Thyroid gland (tissue), 4 donors: ENCODE measurements at places on chromosomes 5 and 9.

- no peaks in the 10 kb centered on the region for H3K27me3 ChIP-seq
- H3K36me3 ChIP-seq: no peaks in the 10 kb centered on the region
- no peak for DNase-seq
- H3K27ac ChIP-seq: no peak overlapping the region
- no peak overlapping the region for H3K4me3 ChIP-seq
- no peaks in the 10 kb centered on the region for H3K4me1 ChIP-seq
Measured at GRCh38 chr9:34317436-34317835, 11.6 kb downstream of the KIF24 start.

- no peak for DNase-seq
- no peaks in the 10 kb centered on the region for H3K4me1 ChIP-seq
- no peak overlapping the region for H3K27ac ChIP-seq
- no peaks in the 10 kb centered on the region for H3K27me3 ChIP-seq
- H3K36me3 ChIP-seq: no peaks in the 10 kb centered on the region
Measured at GRCh38 chr5:91024206-91024605, 358.9 kb downstream of the ARRDC3 start.

DNA sequence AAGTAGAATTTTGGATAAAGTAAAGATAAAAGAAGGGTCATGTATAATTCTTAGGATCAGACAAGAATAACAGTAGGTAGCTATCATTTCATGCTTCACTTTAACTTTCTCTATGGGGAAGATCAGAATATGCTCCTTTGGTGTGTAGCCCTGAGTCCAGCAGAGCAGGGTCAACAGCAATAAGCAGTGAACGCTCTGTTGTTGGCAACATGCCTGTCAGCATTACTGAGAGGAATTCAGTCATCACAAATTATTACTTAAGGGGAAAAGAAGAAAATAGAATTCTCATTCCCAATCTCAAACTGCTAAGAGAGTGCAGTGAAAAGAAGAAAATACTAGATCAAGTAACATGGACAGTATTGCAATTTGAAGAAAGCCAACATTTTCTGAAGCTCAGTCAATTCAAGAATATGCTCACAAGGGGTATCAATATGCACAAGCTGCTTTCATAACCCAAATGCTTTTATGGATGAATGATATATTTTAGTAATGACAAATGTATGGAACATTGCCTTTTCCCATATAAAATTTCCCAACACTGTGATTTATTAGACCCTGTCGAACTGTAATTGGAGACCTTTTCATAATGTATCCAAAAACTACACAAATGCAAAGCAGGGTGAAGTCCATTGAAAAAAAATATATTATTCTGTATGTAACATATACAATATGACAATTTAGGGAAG is 1359.4 kb downstream of the EFNA5 start:
- no peaks in the 10 kb centered on the region for H3K27me3 ChIP-seq
- no peak overlapping the region for H3K27ac ChIP-seq
- no peaks in the 10 kb centered on the region for H3K36me3 ChIP-seq
- H3K4me1 ChIP-seq: no peaks in the 10 kb centered on the region

DNA sequence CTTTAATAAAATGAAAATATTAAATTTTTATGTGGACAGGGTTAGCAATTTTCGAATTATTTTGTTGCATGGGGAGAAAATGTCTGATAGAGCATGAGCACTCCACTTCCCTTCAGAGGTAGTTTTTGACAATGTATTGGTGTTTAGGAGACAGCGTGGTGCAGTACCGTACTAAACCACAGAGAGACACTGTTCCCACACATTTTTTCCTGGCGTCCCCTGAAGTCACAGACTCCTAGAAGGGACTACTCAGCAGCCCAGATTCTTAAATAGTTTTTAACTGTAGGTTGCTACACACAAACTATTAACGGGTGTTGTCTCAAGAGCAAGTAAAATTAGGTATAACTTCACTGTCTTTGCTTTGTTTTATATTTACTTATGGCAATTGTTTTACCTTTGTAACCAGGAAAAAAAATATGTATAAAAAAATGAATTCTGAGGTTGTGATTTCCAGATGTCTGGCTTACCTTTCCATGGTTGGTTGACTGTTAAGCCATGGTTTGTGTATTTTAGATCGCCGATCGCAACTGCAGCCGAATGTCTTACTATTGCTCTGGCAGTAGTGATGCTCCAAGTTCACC is 171.2 kb downstream of the DOCK8 start:
- no peaks in the 10 kb centered on the region for H3K36me3 ChIP-seq
- DNase-seq: peak; percentile 55
- H3K27me3 ChIP-seq: no peaks in the 10 kb centered on the region
- no peak overlapping the region for H3K4me3 ChIP-seq

GRCh38 chr9:70080481-70081119 is 37.0 kb downstream of the MAMDC2 start:
- H3K4me1 ChIP-seq: peaks cover 31% of the 10 kb centered on the region
- no peak for DNase-seq
- H3K36me3 ChIP-seq: no peaks in the 10 kb centered on the region
- H3K27ac ChIP-seq: peak overlapping the region; percentile 1
- no peaks in the 10 kb centered on the region for H3K27me3 ChIP-seq
- H3K4me3 ChIP-seq: no peak overlapping the region

GRCh38 chr9:38690574-38690973 is 29.4 kb downstream of the FAM240B start:
- H3K27ac ChIP-seq: no peak overlapping the region
- H3K36me3 ChIP-seq: no peaks in the 10 kb centered on the region
- DNase-seq: no peak
- H3K4me3 ChIP-seq: no peak overlapping the region
- peaks cover 38% of the 10 kb centered on the region for H3K4me1 ChIP-seq
- H3K27me3 ChIP-seq: no peaks in the 10 kb centered on the region

- H3K4me3 ChIP-seq: no peak overlapping the region
- no peak overlapping the region for H3K27ac ChIP-seq
- no peak for DNase-seq
- no peaks in the 10 kb centered on the region for H3K4me1 ChIP-seq
- no peaks in the 10 kb centered on the region for H3K27me3 ChIP-seq
- no peaks in the 10 kb centered on the region for H3K36me3 ChIP-seq
Measured at GRCh38 chr9:75200892-75201470, 112.7 kb downstream of the OSTF1 start.

DNA sequence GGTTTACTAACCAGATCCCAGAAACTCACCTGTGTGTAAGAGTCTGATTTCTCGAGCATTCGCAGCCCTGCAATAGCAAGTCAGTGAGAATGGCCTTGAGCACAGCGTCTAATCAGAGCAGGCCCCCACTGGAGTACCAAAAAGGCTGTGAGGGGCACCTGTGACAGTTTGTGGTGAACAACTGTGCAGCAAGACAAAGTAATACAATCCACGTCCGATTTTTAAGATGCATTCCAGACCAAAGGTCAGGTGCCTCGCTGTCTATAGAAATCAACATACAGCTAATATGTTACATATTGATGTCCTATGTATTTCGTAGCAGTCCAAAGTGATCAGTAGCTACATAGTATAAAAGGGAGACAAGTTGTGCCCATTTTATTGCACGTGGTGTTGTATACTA is 55.7 kb upstream of the BOD1 start:
- no peaks in the 10 kb centered on the region for H3K36me3 ChIP-seq
- H3K27me3 ChIP-seq: no peaks in the 10 kb centered on the region
- no peak for DNase-seq
- H3K4me3 ChIP-seq: no peak overlapping the region
- H3K27ac ChIP-seq: peak overlapping the region; percentile 84
